Activated CD4-positive, alpha-beta T cell treated with anti-CD3 and anti-CD28 coated beads, Interleukin-2, amount 10 ng/mL, durations not matched to agents 24 days and 14 days (primary cell): ENCODE measurements at places on chromosomes 7 and 10.

DNA sequence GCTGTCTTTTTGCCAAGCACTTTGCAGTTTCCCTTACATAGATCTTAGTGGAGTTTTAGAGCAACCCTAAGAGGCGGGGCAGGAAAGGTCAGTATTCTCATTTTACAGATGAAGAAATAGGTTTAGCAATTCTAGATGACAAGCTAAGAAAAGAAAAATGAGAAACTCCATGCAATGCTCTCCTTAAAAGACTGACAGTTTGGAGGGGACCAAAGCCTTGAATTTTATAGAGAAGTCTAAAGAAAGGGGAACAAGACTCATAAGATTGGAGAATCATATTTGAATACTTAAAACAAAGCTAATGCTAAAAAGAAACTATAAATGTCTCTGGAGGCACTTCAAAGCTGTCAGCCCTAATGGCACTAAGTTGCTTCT is 19.6 kb downstream of the CEP55 start:
- DNase-seq: no peak

GRCh38 chr10:76315240-76315639 is 883.8 kb downstream of the LRMDA start:
- DNase-seq: no peak

DNA sequence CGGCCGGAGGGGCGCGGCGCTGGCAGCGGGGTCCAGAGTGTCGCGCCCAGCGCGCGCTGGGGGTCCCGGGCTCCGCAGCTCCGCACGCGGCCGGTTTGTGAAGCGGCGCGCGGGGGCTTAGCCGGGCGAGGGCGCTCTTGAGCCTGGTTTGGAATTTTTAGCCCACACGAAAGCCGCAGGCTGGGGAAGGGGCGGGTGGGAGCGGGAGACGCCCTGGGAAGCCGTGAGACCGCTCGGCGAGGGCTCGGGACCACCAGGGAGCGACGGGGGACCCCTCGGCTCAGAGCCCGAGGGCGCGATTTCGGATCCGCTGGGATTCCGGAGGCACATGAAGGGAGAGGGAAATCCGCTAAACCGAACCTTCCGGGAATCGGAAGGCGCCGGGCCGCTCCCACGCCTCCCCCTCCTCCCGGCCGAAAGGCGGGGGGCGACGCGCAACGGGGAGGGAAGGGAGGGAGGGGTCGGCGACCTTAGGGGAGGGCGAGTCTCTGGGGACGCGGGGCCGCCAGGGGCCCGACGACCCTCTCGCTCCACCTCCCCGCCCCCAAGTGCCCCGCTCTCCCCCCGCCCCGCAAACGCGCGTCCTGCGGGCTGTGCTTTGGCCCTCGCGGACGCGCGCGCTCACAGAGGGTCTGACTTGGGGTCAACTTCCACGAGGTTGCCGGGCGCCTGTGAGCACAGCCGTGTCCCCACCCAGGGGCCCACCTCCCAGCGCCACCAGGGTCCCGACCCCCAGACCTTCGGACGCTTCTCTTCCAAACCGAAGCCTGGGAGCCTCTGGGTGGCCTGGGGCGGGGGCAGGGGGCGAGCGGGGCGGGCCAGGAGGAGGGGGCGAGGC is 5.1 kb upstream of the ELFN1 start:
- DNase-seq: peak; percentile 85

- DNase-seq: no peak
Observed at GRCh38 chr7:113622796-113623195, 296.0 kb downstream of the PPP1R3A start.

DNA sequence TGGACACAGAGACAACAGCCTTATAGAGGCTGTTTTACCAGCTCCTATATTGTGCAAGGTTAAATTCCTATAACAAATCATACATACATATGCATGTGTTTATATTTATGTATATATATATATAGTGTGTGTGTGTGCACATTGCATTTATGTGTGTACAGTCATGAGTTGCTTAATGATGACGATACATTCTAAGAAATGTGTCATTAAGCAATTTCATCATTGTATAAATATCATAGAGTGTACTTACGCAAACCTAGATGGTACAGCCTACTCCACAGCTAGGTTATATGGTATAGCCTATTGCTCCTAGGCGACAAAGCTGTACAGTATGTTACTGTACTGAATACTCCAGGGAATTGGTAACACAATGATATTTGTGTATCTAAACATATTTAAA is 30.1 kb upstream of the TNKS2 start:
- no peak for DNase-seq

DNA sequence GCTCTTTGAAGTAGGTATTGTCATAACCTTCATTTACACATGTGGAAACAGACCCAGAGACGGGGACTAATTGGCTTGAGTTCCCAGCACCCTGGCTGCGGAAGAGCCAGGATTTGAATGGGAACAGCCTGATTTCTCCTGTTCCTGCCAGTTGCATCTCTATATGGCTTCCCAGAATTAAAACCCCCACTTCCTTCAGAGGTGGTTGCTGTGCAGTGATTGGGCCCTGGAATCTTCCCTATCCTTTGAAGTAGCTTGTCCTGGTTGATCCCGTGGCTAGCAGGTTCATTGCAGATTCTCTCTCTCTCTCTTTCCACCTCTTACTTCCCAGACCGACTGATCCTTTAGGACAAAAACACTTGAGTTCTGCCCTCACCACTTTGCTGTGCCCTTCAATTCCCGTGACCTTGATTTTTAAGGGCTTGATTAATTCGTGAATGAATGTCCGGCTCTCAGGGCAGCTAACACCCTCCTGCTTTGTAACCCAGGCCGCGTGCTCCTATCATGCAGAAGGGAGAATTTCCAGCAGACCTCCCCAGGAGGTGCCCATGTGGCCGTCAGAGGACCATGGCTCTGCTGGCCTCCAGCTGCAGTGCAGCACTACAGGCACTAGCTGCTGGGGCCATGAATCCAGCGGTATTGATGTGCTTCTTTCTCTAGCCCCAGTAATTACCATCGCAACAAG is 120.6 kb upstream of the AGK start:
- no peak for DNase-seq

GRCh38 chr7:47552621-47553020 is 29.3 kb downstream of the TNS3 start:
- DNase-seq: no peak

DNA sequence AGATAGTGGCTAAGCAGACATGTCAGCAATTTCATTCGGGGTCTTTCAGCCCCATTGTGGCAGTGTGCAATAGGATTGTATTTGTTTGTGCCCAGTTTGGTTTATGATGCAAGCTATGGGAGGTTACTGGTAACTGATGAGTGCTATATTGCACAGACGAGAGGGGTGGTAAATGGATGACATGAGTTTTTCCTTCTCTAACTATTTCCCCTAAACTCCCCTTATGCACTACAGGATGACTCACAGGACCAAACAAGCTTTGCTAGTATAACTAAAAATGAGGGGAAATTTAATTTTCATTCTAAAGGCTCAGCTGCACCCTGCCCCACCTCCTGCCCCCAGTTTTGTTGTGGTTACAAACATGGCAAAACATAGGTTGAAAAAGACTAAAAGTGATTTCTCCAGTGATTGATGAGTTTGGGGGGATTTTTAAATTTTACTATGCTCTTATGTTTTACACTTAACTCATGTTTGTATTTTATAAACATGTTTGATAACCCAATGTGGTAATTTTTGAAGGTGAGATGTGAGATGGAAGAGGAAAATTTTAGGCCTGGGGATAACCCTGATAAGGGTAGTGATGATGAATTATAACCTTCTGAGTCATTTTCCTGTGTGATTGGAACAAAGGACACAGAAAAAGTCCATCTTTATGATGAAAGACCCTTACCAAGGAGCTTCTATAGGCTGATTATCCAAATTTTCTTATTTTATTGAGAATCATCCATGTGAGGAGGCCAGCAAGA is 60.8 kb upstream of the NAMPT start:
- DNase-seq: peak; percentile 79

GRCh38 chr10:129605266-129605985 is 138.4 kb downstream of the MGMT start:
- no peak for DNase-seq

DNA sequence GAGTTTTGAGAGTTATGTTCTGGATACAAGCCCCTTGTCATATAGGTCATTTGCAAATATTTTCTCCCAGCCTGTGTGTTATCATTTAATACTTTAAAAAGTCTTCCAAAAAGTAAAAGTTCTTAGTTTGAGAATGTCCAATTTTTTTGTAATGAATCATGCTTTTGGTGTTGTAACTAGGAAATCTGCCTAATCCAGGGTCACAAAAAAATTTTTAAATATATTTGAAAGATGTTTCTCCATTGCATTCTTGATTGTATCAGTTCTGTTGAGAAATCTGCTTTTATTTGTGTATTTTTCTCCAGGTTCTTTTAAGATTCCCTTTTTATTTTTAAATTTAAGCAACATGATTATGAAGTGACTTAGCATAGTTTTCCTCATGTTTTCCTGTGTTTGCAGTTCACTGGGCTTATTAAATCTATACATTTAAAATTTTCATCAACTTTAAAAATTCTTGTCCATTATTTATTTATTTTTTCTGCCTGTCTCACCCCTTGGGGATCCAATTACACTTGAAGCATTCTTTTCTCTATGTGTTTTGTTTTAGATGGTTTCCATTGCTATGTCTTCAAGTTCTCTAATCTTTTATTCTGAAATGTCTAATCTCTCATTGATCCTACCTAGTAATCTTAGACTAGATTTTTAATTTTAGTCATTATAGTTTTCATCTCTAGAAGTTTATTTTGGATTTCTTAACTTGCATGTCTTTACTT is 47.0 kb downstream of the CCDC71L start:
- no peak for DNase-seq

- DNase-seq: no peak
Observed at GRCh38 chr7:33868166-33868565, 37.2 kb upstream of the BMPER start.

DNA sequence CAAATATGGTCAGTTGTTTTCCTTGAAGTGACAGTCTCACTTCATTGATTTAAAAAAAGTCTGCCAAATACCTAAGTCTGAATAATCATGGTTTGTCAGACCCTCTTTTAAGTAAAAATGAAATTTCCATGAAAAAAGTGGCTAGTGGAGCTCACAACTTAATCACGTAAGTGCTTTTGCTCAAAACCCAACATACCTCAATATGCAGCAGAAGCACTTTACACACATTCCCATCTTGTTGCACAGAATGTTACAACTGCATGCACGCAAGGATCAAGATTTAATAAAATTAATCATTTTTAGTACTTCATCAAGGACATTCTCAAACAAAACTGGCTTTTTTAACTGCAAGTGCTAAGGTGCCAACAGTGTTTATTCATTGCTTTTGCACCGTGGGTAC is 21.6 kb downstream of the EZH2 start:
- no peak for DNase-seq

GRCh38 chr7:114670676-114671075 is 251.2 kb upstream of the MDFIC start:
- DNase-seq: no peak

DNA sequence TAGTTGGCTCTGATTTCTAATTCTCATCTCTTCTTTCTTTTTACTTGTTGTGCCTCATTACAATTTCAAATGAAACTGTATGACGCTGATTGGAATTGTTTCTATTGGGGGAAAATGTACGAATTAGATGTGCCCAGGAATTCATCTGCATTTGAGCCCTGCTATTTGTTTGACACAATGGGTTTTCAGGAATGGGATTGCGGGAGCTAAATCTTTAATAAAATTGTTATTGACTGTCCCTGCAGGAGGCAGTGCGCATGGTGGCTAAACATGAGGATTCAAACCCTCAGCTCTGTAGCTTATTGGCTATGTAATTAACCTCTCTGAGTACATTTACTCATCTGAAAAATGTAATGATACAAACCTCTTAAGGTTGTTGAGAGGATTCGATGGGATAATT is 181.6 kb downstream of the NXPH1 start:
- no peak for DNase-seq

DNA sequence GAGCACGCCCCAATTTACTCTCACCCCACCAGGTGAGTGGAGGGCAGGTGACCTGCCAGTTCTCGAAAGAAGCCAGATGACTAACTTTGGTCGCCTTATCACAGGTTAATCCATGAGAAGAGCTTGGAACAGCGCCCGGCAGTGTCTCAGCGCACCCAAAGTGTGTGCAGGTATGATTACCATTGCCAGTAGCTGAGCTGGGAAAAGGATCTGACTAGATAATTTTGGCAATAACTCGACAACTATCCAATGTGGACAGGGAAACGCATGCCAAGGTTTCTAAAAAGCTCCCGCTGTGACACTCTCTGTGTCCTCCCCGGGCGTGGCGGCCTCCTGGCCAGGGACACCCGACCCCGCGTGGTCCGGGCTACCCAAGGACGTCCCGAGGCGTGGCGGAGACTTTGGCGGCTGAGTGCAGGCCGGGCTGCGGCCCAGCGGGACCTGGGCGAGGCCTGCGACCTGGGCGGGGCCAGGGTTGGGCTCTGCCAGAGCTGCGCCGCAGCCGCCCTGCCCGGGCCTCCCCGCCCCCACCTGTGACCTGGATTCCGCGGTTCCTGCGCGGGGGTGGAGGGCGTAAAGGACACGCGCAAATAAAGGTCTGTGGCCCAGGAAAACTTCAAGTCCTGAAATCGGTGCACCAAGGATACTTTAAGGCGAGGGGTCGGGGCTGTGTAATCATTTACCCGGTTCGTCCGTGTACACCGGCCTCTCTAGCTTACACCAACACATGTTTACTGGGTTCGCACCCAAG is 13.7 kb upstream of the WAPL start:
- peak; percentile 65 for DNase-seq

DNA sequence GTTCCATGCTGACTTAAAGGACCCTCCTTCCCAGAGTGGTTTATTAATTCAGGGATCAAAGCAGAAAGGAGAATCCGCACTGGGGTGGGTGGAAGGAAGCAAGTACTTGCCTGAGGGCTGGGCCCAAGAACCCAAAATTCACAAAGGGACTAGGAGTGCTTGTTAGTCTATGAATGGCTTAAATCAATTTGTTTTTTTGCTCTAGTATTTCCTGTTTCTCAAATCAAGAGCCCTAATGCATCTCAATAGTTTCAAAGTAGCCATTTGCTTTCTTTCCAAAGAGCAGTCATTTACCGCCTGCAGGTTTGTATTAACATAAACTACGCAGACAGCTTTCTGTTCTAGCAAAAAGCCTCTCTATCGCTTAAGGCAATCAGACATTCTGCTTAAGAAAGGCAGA is 44.2 kb upstream of the SLC35G1 start:
- DNase-seq: no peak

DNA sequence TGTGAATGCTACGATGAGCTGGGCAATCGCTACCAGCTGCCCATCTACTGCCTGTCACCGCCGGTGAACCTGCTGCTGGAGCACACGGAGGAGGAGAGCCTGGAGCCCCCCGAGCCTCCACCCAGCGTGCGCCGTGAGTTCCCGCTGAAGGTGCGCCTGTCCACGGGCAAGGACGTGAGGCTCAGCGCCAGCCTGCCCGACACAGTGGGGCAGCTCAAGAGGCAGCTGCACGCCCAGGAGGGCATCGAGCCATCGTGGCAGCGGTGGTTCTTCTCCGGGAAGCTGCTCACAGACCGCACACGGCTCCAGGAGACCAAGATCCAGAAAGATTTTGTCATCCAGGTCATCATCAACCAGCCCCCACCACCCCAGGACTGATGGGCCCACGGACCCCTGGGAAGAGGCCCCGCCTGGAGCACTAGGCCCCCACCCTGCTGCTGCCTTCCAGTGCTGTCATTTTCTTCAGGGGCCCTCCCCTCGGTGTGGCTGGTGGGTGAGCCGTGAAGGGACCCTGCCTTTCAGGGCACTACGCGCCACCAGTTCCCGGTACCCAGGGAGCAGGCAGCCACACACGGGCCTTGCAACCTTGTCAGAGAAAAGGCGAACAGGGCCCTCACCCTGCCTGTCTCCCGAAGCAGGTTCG is 2.3 kb upstream of the ANKRD2 start:
- DNase-seq: no peak
